Glutamatergic neuron (in vitro differentiated cells): ENCODE measurements at places on chromosomes 6 and 20. TPM values are rescaled to one million over a fixed set of nuclear protein-coding genes. Genes with fewer than 3 reads are reported as not detected.

GRCh38 chr20:53491462-53491861, 102.2 kb downstream of the ZNF217 start:
- no peak for DNase-seq

- no peak for DNase-seq
These were observed 294.2 kb upstream of the TCF21 start for GRCh38 chr6:133594652-133595110.

DNA sequence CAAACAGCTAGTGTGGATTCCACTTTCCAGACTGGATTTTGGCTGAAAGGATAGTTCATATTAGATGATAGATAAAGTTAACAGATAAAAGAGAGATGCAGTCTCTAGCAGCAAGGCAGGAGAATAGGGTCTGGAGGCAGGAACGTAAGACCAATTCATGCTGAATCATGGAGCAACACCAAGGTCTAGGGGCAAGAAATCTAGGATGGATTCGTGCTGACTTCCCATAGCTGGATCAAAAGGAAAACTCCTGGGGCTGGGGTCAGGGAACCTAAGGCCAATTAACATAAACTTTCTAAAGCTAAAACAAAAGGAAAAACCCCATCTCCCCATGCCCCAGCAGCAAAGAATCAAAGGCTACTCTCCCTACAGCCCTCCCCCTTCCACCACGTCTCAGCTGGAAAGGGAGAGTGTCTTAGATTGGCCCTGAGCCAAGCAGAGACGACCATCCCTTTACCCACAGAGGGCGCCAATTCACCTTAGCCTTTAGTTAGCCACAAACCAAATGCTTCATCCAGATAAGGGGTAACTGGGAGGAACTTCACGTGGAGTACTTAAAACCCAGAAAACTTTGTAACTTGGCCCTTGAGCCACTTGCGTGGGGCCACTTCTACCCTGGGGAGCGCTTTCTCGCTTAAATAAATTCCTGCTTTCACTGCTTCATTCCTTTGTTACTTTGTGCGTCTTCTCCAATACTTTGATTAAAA, 7.6 kb downstream of the TREM1 start:
- peak; percentile 67 for DNase-seq

DNA sequence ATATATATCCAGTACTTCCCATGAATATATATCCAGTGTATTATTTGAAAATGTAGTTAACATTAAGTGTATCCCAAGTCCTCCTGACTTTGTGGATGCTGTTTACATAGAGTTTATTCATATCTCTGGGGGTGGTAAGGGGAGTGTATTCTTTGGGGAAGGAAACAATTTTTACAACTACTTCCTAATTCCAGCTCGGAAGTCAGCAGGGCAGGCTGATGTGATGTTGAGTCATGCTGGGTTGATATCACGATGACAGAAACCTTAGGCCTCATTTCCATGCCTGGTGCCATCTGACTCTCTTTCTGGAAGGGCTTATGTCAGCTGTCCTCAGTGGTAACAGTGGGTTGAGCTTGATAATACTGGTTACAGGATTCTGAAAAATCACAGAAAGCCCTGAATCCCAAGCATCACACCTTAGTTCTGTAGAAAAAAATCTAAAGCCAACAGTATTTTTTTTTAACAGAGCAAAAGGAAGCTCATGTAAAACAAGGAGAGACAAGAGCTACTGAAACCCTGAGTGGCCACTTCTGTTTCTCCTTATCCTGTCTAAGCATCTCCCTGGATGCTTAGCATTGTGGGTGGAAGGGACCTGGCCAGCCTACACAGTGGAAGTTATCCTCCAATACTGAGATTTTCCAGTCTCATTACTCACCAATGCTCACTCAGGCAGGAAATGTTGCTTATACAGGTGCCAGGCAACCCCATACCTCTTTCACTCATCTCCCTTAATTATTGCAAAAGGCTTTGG, 75.2 kb upstream of the IYD start:
- no peak for DNase-seq

GRCh38 chr6:43990627-43991619, 136.3 kb downstream of the MRPL14 start:
- DNase-seq: no peak

Gene MDFI
- total RNA-seq: 7.9 TPM
